ENCODE measurements at places on chromosomes 2 and 18.

GRCh38 chr2:101961338-101962191, 30.2 kb upstream of the IL1R2 start:
- DNase-seq: no peak

GRCh38 chr2:212495046-212495445, 43.6 kb downstream of the ERBB4 start:
- no peak for DNase-seq

- no peak for DNase-seq
Observed at GRCh38 chr2:15425712-15426111, 135.4 kb downstream of the NBAS start.

GRCh38 chr18:13316063-13316462, 97.5 kb downstream of the LDLRAD4 start:
- DNase-seq: no peak

GRCh38 chr2:100416935-100417710, at the start of gene CHST10:
TSS of gene CHST10 (minus strand) at chr2:100417668. CDS start at chr2:100406675, 10,993 bp downstream.
- DNase-seq: peak; percentile 76

- DNase-seq: no peak
Observed at GRCh38 chr18:66867653-66868052, 263.8 kb upstream of the CDH19 start.

DNA sequence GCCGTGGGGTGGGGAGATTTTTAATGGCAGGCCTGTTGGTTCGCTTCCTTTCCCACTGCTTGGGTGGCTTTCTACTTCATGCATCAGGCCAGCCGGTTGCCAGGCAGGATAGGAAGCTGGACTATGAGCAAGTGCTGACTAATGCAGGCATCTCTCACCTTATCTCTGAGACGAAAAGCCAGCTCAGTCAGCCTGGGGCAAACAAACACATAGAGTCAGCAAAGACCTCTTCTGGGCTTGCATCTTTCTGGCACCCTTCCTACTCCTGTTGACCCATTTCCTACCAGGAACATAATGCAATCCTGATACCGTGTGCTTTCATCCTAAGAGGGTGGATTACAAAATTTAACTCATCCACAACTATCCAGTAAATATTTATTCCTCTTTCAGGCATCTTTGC, 416.6 kb upstream of the MEX3C start:
- no peak for DNase-seq

- no peak for DNase-seq
Observed at GRCh38 chr18:44909191-44909719, 228.6 kb downstream of the SETBP1 start.

GRCh38 chr18:58438958-58439300, 190.0 kb downstream of the ALPK2 start:
- DNase-seq: no peak

- no peak for DNase-seq
Observed at GRCh38 chr2:3466966-3467365, 52.4 kb downstream of the ADI1 start.

- DNase-seq: no peak
Observed at GRCh38 chr2:204005940-204006721, 69.6 kb downstream of the ICOS start.

DNA sequence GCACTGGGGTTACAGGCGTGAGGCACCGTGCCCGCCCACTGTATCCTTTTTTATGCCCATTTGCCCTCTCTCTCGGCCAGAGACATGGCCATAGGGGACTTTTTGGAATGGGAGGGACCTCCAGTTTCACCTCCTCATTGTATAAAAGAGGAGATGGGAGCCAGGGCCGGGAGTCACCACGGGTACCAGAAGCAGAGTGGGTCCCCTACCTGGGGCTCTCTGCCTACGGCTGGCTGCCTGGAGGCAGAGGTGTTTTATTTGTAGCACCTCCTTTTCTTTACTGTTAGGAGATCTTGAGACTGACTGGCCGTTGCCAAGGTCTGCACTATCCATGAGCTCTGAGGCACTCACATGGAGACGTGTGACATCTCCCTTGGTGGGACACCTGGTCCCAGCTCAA, 162.8 kb downstream of the LDLRAD4 start:
- no peak for DNase-seq

DNA sequence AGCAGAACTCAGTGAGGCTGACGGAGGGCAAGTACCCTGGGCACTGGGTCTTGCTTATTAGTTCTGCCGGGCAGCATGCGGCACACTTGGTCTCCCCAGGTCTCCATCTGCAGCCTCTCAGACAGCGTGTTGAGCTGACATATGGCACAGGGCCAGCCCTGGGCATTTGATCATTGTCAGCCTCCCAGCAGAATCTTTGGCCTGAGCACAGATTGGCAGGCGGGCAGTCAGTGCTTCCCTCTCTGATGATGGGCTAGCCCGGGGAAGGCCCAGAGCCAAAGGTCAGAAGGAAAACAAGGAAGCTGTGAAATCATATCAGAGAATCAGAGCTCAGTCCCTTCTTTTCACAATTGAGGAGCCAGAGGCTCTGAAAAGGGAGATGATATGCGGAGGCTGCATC, 150.1 kb upstream of the LRRTM1 start:
- DNase-seq: no peak

- no peak for DNase-seq
Observed at GRCh38 chr2:181243319-181243718, 213.9 kb upstream of the ITGA4 start.

DNA sequence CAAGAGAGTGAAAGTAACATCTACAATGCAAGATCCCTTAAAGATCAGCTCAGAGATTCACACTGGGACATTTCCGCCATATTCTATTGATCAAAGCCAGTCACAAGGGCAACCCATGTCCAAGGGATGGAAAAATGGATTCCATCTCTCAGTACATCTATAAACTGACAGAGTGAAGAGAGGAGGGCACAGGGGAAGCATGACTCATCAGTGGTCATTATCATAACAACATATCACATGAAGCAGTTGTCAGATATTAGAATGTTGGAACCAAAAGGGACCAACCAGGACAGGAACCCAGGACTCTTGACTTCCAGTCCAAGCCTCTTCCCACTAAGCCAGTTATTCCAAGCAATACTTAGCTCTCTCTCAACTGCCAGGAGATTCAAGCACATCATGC, 54.9 kb upstream of the IGFBP2 start:
- no peak for DNase-seq

DNA sequence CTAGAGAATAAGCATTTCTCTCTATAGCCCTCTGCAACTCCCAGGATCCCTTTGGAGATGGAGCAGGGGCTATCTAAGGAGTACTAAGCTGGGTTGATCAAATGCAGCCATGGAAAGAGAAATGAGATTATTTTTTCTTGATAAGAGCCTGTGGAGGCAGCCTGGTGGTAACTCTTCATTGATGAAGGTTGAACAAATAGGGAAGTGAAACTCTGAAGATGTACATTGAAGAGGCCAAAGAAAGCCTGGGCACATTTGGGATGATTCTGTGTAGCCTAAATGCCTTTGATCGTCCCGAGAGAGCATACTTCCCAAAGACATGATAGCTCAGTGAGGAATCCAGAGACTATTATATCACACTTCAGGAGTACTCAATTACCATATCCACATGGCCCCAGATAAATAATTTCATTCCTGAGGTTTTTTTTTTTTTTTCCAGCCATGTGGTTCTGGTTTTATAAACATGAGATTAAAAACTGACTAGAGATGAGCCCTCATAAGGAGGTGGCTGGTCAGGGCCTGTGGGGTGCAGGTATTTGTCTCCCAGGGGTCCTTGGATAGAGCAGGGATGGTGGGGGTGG, 192.5 kb downstream of the TPGS2 start:
- no peak for DNase-seq

- no peak for DNase-seq
Observed at GRCh38 chr2:53477517-53477916, 290.1 kb upstream of the CHAC2 start.

DNA sequence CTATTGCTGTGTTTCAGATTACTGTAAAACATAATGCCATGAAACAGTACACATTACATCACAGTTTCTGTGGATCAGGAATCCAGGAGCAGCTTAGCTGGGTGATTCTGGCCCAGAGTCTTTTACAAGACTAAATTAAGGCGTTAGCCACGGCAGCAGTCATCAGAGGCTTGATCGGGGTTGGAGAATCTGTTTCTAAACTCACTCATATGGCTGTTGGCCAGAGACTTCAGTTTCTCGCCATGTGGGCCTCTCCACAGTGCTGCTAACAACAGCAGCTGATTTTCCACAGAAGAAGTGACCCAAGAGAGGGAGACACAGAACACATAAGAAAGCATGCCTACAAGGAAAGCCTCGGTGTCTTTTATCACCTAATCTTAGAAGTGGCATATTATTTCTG, 89.2 kb upstream of the MYO3B start:
- no peak for DNase-seq

DNA sequence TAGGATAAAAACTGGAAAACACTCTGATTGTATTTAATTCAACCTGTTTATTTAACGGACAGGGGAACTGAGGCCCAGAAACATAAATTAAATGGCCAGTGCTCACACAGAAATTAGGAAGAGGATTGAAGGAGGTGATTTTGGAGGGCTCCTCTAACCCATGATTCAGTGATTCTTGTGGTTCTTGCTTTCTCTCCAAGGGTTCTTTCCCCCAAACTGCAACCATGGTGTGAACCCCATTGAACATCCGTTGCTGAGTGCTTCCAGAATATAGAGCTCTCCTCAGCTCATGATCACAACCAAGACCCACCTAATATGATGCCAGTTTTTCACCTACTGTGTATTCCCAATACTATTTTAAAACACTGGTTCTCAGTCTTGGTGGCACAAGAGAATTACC, 41.4 kb downstream of the BMP10 start:
- DNase-seq: no peak

- DNase-seq: no peak
Observed at GRCh38 chr2:29450596-29451222, 335.5 kb downstream of the CLIP4 start.

GRCh38 chr2:184562532-184562931, 35.8 kb upstream of the ZNF804A start:
- no peak for DNase-seq

DNA sequence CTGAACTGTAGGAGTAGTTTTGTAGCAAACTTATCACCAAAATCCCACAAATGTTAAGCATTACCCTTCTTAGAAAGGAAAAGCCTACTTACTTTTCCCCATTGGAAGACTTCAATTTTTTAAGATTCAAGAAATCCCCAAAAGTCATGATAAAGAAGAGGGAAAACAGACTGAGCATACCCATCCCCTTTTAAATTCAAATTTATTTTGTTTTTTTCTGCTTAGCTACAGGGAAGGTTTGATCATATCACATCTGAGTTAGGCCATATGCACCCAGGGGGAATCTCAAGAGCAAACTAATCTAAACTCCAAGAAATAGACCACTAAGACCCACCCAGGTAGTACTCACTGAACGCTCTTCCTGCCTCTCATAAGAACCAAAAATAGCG, 174.6 kb downstream of the TGIF1 start:
- no peak for DNase-seq

DNA sequence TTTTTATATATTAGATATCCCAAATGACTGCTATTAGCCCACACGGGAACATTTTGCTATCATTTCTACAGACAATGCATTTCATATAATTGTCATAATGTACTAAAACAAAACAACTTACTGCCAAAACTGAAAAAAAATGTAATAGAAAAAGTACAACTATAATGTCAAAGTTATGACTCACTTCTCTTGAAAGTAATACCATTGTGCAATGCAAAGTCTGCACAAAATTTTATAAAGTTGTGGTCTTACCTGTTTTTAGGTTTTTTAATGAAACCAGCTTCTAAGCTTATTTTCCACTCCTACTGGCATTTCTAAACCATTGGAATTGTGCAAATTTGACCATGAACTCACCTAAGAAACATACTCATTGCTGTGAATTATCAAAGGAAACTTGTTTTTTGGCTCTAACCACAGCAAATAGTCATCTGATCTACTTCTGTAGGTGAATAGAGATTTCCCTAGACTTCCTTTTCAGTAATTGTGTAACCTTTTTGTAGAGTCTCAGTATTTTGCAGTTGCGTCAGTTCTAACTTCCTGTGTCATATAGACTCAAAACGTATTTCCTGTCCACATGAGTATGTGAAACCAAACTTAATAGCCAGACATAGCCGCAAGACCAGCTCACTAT, 31.9 kb upstream of the TFPI start:
- DNase-seq: no peak

- peak; percentile 94 for DNase-seq
Observed at GRCh38 chr2:95076705-95077529, 44.7 kb downstream of the MRPS5 start.

Data from activated naive CD4-positive, alpha-beta T cell treated with anti-CD3 and anti-CD28 coated beads, Interleukin-2, amount 50 U/mL, for 16 hours (primary cell).